GM23248 (cell line): ENCODE measurements at places on chromosomes 4 and X. TPM values are rescaled to one million over a fixed set of nuclear protein-coding genes. Genes with fewer than 3 reads are reported as not detected.

GRCh38 chrX:56784666-56785065 is 55.6 kb downstream of the NBDY start:
- DNase-seq = no peak
- H3K27me3 ChIP-seq = no peaks in the 10 kb centered on the region
- H3K4me3 ChIP-seq = no peak overlapping the region

- no peak for DNase-seq
- no peaks in the 10 kb centered on the region for H3K36me3 ChIP-seq
- H3K27ac ChIP-seq = no peak overlapping the region
- H3K4me3 ChIP-seq = no peak overlapping the region
Measured at GRCh38 chrX:1027133-1027532, 185.3 kb downstream of the CRLF2 start.

- H3K27ac ChIP-seq = 0 out of 2 replicates have a peak overlapping the region, but pooled peaks have one; percentile 6
- peak; percentile 59 for DNase-seq
- no peaks in the 10 kb centered on the region for H3K27me3 ChIP-seq
- H3K4me3 ChIP-seq = no peak overlapping the region
- no peaks in the 10 kb centered on the region for H3K4me1 ChIP-seq
Measured at GRCh38 chrX:70219938-70220764, 14.3 kb upstream of the AWAT1 start.

DNA sequence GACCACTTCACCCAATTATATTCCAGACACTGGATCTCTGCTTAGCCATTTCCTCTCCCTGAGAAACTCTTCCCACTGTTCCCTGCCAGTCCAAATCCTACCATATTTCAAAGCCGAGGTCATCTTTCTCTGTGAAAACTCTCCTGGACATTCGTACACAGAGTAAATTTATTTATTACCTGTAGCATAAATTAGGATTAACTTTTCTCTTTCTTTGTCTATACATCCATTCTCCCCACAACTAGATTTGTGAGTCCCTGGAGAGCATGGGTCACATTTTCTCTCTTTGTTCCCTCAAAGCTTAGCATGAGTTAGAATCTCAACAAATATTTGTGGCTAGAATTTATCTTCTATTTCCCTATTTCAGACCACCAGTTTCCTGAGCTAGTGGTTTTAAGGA is 27.8 kb upstream of the SMIM10 start:
- no peaks in the 10 kb centered on the region for H3K27me3 ChIP-seq
- no peaks in the 10 kb centered on the region; the same call in 1 of the 2 replicates for H3K4me1 ChIP-seq
- H3K27ac ChIP-seq = no peak overlapping the region
- DNase-seq = peak; percentile 3

GRCh38 chr4:186570193-186570996 is 15.0 kb upstream of the MTNR1A start:
- H3K36me3 ChIP-seq = no peaks in the 10 kb centered on the region
- no peak overlapping the region for H3K27ac ChIP-seq
- H3K27me3 ChIP-seq = no peaks in the 10 kb centered on the region
- no peaks in the 10 kb centered on the region for H3K4me1 ChIP-seq
- peak overlapping the region; percentile 51 for H3K4me3 ChIP-seq

DNA sequence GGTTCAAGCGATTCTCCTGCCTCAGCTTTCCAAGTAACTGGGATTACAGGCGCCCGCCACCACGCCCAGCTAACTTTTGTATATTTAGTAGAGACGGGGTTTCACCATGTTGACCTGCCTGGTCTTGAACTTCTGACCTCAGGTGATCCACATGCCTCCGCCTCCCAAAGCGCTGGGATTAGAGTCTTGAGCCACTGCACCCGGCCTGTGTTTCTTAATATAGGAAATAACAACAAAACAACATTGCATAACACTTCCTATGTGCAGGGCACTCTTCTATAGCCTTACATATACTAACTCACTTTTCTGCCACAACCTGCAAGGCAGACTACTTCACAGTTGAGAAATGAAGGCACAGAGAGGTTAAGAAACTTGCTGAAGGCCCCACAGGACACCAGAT is 12.8 kb upstream of the TMEM131L start:
- H3K4me3 ChIP-seq = no peak overlapping the region
- H3K4me1 ChIP-seq = peaks cover 2% of the 10 kb centered on the region; the same call in 1 of the 2 replicates
- H3K27ac ChIP-seq = no peak overlapping the region
- H3K27me3 ChIP-seq = no peaks in the 10 kb centered on the region
- no peaks in the 10 kb centered on the region for H3K36me3 ChIP-seq

DNA sequence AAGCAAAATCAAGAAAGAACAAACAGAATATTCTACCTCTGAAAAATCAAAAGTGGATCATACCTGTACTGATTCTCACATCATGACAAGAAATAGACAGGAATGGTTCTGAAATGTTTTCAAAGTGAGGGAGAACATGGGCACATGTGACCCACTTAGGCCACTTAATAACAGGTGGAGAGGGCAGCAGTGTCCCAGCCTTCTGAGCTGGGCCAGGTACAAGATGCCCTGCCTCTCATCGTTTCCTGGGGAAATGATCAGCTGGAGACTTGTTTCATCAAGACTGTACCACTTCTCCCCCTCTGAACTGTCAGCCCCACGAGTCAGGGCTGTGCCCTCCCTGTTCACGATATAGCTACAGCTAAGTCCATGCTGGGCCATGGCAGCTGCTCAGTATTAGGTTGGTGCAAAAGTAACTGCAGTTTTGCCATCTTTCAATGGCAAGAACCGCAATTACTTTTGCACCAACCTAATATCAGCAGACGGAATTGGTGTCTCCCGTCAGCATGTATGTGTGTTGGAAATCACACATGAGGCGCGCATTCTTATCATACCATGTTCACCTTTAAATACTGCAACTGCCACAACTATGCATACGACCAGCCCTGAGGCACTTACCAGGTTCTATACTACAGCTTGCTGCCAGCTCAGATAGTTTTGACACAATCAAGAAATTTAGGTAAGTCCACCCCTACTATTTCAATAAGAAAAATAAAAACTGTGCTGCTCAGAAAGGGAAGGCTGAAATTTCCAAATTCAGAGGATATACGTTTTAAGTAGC is 71.4 kb downstream of the GATB start:
- H3K4me3 ChIP-seq = peak overlapping the region; percentile 35
- no peak overlapping the region for H3K27ac ChIP-seq
- H3K36me3 ChIP-seq = no peaks in the 10 kb centered on the region
- H3K4me1 ChIP-seq = peaks cover 47% of the 10 kb centered on the region
- no peak for DNase-seq
- no peaks in the 10 kb centered on the region for H3K27me3 ChIP-seq

- peaks cover 12% of the 10 kb centered on the region for H3K4me1 ChIP-seq
- H3K36me3 ChIP-seq = no peaks in the 10 kb centered on the region
- no peak overlapping the region for H3K27ac ChIP-seq
- H3K27me3 ChIP-seq = no peaks in the 10 kb centered on the region
- no peak overlapping the region for H3K4me3 ChIP-seq
- peak; percentile 29 for DNase-seq
Measured at GRCh38 chr4:173317004-173317403, 17.2 kb downstream of the HMGB2 start.

DNA sequence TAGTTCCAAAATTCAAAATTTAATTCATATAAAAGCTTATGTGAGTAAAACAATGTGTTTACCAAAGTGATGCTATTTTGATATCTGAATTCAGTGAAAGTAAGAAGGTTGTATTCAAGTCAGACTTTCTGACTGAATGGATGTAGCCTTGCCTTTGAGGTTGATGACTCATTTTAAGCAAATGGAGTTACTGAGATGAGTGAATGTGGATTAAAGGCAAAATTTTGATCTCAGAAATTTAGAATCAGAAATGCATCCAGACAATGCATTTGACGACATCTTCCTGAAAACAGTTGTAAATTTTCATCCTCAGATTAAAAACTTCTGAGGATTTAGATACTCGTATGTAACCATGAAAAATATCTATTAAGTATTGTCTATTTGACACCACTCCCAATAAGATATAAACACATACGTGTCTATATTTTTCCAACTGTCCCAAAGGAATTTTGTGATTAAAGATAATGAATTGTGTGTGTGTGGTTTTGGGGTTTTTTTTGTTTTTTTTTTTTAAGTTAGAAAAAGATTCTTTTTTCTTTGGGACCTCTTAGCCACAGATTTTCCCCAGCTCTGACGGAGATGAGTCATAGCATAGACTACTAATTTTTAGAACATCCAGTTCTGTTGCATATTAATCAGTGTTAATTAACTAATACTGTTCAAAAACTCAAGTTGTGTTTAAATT is 34.4 kb downstream of the NFKB1 start:
- H3K4me1 ChIP-seq = peaks cover 17% of the 10 kb centered on the region
- H3K27ac ChIP-seq = no peak overlapping the region
- DNase-seq = peak; percentile 70
- no peak overlapping the region for H3K4me3 ChIP-seq
- H3K27me3 ChIP-seq = no peaks in the 10 kb centered on the region

GRCh38 chr4:7910263-7910896 is 29.3 kb downstream of the AFAP1 start:
- peaks cover 69% of the 10 kb centered on the region for H3K4me1 ChIP-seq
- no peaks in the 10 kb centered on the region for H3K27me3 ChIP-seq
- H3K36me3 ChIP-seq = peaks cover 3% of the 10 kb centered on the region; the same call in 1 of the 2 replicates
- peak; percentile 82 for DNase-seq

DNA sequence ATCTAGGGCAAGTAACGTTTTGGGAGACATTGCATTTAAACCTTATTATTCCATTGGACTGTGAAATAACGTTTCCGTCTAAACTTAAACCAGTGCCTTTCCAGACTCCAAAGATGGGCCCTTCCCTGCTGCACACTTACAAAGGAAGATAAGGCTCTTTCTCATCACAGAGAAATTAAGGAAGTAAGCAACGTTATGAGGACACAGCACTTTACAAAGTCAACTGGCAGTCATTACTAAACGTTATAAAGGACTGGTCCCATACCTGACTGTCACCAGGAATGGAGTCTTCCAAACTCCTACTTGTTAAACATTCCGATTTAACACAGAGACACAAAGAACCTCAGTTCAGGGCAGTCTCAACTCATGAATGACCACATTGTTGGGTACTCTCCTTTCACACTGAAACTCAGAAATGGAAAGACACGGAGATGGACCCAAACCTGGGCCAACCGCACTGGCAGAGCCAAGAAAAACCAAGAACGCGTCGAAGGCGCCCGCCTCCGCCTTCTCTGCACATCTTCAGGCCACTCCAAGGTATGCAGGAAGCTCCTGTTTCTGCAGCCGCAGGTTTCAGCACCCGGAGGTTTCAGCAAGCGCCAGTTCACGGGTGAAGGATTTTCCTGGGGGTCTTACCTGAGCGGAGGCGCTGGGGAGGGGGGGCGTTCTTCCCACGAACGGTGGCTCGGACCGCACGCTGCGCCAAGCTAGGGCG is 670 bp downstream of the PAPSS1 start:
- no peaks in the 10 kb centered on the region for H3K27me3 ChIP-seq
- no peaks in the 10 kb centered on the region for H3K36me3 ChIP-seq
- peak; percentile 66 for DNase-seq
- peak overlapping the region; percentile 74 for H3K27ac ChIP-seq
- H3K4me1 ChIP-seq = 0 out of 2 replicates have a peak, but pooled peaks cover 3% of the 10 kb centered on the region

- no peaks in the 10 kb centered on the region for H3K36me3 ChIP-seq
- peak; percentile 45 for DNase-seq
- no peaks in the 10 kb centered on the region for H3K27me3 ChIP-seq
- no peaks in the 10 kb centered on the region for H3K4me1 ChIP-seq
Measured at GRCh38 chrX:112866175-112866574, 25.5 kb upstream of the AMOT start.

DNA sequence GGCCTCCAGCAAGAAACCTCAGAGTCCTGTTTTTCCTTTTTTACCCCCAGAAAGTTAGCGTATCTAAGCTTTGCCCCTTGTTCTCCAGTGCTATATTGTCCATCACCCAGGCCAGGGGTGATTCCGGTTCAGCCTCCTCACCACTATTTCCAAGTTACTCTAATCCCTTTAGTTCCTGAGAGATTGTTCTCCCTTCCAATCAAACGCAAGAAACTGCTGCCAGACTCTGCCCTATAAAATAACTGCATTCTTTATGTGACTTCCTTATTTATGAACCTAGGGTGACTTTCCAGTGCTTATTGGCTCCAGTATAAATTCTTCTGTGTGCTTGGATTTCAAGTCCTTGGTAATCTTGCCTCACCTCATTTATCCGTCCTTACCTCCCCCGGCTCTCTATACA is 65.7 kb downstream of the CLCN5 start:
- no peak overlapping the region for H3K27ac ChIP-seq
- H3K4me1 ChIP-seq = no peaks in the 10 kb centered on the region
- no peaks in the 10 kb centered on the region for H3K36me3 ChIP-seq

- DNase-seq = peak; percentile 4
- peaks cover 6% of the 10 kb centered on the region; the same call in 1 of the 2 replicates for H3K4me1 ChIP-seq
- no peaks in the 10 kb centered on the region for H3K36me3 ChIP-seq
- H3K27me3 ChIP-seq = no peaks in the 10 kb centered on the region
- no peak overlapping the region for H3K4me3 ChIP-seq
- no peak overlapping the region for H3K27ac ChIP-seq
Measured at GRCh38 chr4:128630871-128631270, 178.6 kb upstream of the JADE1 start.

- H3K4me3 ChIP-seq = peak overlapping the region; percentile 41
- H3K4me1 ChIP-seq = peaks cover 52% of the 10 kb centered on the region
- no peaks in the 10 kb centered on the region for H3K27me3 ChIP-seq
- no peak for DNase-seq
- H3K36me3 ChIP-seq = no peaks in the 10 kb centered on the region
- peak overlapping the region; percentile 14 for H3K27ac ChIP-seq
Measured at GRCh38 chr4:146333895-146334262, 119.5 kb downstream of the REELD1 start.

DNA sequence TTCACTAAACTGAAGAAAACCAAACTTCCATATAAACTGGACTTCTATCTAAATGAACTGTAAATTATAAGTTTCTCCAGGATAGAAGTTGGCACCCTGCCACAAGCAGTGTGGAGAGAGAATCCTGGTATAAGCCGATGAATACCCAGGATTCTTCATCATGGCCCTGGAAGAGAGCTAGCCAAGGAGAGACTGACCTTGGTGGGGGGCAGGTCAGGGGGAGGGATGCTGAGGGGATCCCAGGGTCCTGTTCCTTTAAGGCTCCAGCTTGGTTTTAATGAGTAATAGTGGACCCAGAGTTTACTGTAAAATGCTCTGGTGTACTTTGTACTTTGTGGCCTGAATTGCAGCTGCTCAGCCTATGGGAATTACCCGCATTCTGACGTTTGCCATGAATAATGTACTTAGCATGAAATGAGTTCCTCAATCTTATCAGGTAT is 16.9 kb downstream of the RASSF6 start:
- H3K27me3 ChIP-seq = peaks cover 2% of the 10 kb centered on the region; the same call in 1 of the 2 replicates
- H3K4me3 ChIP-seq = no peak overlapping the region
- H3K27ac ChIP-seq = no peak overlapping the region
- no peaks in the 10 kb centered on the region for H3K4me1 ChIP-seq
- no peaks in the 10 kb centered on the region for H3K36me3 ChIP-seq
- no peak for DNase-seq

- no peak overlapping the region for H3K27ac ChIP-seq
- H3K4me1 ChIP-seq = no peaks in the 10 kb centered on the region
- DNase-seq = no peak
- H3K36me3 ChIP-seq = no peaks in the 10 kb centered on the region
Measured at GRCh38 chrX:66815227-66815626, 176.3 kb upstream of the EDA2R start.

- H3K4me1 ChIP-seq = peaks cover 7% of the 10 kb centered on the region; the same call in 1 of the 2 replicates
- H3K4me3 ChIP-seq = no peak overlapping the region
- H3K27me3 ChIP-seq = no peaks in the 10 kb centered on the region
- no peak overlapping the region for H3K27ac ChIP-seq
- no peak for DNase-seq
Measured at GRCh38 chr4:95180531-95181242, 368.1 kb downstream of the UNC5C start.

PRR32 gene
- not detected in 2 replicates for total RNA-seq

COL25A1 gene
- 0.13 TPM in 1 of 2 replicates, not detected in the other for total RNA-seq

FAM9C gene
- not detected in 2 replicates for total RNA-seq

HS3ST1 gene
- total RNA-seq = not detected in 2 replicates

OTC gene
- not detected in 2 replicates for total RNA-seq
